Cerebellar nuclear complex (tissue), 1 donor: ENCODE measurements at places on chromosomes 7 and 10.

DNA sequence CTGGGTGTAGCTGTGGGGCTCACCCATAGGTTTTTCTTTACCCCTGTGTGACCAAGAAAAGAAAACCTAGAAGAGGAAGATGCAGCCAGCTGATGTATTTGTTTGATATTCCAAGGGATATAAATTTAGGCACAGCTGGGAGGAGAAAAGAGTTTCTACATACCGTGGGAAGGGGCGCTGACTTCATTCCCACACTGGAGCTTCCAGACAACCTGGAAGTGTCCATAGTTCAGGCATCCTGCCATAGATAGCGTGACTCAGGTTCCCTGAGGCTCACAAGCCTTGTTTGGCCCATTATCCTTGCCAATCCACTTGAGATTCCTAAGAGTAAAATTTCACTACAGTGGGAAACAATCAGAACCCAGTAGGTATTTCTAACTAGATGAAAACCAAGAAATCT, 371.7 kb upstream of the NRP1 start:
- DNase-seq, result no peak

DNA sequence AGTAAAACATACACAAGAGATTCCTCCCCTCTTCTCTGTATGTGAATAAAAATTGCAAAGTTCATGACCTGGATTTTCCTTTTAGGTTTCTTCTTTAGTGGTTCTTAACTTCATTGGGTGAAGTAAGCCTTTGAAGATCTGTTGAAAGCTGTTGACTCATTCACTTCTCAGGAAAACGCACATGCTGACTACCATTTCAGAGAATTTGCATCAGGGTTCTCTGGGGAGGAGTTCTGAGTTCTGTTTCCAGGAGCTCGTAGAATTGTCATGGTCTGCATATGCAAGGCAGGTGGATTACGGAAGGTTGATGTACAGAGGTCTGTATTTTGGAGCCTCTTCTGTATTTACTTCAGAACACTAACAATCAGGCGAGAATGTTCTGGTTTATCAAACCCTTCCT, 962 bp upstream of the SLC26A4 start:
- DNase-seq, result no peak

DNA sequence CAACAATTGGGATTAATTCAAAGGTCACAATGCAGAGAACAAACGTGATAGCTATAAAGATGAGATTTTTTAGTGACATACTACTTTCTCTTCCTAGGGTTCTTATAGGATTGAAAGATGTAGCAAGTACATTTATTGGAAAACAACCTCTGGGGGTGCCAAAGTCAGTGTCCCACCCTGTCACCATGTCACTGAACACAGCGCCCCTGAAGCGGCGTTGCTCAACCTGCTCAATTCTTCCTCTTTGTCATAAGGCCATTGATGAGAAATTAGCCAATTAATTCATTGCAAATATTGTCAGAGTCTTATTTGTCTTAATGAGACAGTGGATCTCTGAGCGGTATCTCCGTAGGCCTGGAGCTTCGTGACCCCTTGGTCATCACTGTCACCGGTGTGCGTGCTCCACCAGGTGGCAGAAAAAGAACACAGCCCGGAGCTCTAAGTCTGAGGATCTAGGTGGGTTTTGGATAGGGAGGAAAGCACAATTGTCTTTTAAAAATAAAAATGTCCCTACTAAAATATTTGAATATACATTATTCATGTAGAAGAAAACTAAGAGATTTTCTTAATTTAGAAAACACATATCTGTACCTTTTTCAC, 362.6 kb downstream of the PAXIP1 start:
- no peak for DNase-seq

- DNase-seq, result no peak
Measured at GRCh38 chr10:13834581-13835286, 248.0 kb downstream of the PRPF18 start.

- DNase-seq, result no peak
Measured at GRCh38 chr10:56095506-56096225, 265.4 kb downstream of the ZWINT start.

GRCh38 chr10:6579183-6579903, 733 bp downstream of the PRKCQ start:
- no peak for DNase-seq

GRCh38 chr10:70052462-70053217, at the start of gene MACROH2A2:
TSS of gene MACROH2A2 (plus strand) at chr10:70052846. CDS start at chr10:70075659, 22,813 bp downstream.
- DNase-seq, result peak; percentile 57

GRCh38 chr10:75435291-75435690, 3.9 kb downstream of the LRMDA start:
- DNase-seq, result no peak

GRCh38 chr10:110268971-110269370, 35.7 kb downstream of the SMNDC1 start:
- DNase-seq, result no peak

GRCh38 chr10:28054228-28054860, 55.5 kb upstream of the ODAD2 start:
- no peak for DNase-seq

DNA sequence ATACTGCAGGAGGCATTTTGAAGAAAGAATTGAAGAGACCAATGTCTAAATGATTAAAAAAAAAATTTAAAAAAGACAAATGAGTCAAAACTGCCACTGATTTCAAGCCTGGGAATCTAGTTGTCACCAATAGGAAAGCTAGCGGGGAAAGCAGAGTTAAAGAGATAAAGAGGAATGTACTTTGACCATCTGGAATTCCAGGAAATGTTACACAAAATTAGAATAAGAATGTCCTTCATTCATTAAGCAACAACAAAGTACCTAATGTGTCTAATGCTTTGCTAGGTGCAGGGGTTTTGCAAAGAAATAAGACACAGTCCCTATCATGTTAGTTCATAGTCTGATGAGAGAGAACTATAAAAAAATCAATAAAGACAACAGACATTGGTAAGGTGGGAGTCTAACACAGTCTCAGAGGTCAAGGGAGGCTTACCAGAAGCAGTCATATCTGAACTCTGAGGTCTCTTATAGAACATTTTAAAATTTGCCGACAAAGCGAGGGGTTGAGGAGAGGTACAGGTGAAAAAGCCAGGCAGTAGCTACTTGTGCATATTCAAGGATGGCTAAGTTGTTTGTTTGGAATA, 8.8 kb upstream of the TYSND1 start:
- no peak for DNase-seq

GRCh38 chr10:102485093-102485784, 17.3 kb downstream of the ACTR1A start:
- no peak for DNase-seq

DNA sequence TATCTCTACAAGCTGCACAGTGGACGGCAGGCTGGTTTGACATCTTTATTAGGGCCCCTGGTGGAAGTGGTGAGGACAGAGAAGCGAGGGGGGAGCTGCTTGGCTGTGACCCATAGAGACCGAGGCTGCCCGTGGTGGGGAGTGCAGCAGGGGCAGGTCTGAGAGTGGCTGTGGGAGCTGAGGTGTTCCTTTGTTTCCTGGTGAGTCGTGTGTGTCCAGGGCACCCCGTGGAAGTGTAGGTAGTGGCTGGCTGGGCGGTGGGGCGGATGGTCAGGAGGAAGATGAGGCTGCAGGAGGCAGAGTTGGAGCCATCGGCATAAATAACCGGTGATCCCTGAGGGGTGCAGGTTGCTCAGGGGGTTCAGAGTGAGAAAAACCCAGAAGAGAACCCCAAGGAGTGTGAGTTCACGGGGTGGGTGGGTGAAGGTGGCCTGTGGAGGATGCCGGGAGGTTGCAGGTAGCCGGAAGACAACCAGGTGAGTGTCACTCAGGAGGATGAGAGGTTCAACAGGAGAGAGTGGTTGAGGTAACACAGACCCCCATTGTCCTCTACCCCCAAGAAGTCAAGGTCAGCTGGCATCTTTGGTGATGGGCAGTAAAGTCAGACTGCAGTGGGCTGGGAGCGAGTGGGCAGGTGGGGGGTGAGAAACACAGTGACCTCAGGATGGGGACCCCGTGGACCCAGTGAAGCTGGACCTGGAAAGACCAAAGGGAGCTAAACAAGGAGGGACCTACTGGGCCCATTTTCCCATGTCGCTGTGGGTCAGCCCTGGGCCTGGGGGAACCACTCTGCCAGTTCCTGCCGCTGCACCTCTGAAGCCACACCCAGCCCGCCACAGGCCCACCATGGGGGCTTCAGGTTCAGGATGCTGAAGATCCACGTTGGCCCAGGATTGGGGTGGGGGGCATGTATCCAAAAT, 7.8 kb downstream of the ATP6V0E2 start:
- no peak for DNase-seq

DNA sequence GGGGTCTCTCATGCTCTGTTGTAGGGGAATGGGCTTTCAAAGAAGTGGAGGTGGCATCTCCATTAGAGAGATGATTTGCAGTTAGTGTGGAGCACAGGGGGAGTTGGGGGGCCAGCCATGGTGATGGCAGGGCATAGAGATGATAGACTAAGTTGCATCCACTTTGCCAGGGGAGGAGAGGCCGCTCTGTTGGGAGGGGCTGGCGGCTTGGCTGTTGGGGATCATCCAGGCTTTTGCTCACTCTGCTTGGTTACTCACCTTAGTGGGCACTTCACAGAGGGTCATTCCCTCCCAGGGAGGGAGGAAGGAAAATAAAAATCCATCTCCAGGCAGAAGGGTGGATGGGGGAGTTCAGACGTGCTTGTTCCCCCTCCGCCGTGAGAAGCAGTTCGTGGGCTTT, 31.4 kb upstream of the CDH23 start:
- DNase-seq, result no peak

DNA sequence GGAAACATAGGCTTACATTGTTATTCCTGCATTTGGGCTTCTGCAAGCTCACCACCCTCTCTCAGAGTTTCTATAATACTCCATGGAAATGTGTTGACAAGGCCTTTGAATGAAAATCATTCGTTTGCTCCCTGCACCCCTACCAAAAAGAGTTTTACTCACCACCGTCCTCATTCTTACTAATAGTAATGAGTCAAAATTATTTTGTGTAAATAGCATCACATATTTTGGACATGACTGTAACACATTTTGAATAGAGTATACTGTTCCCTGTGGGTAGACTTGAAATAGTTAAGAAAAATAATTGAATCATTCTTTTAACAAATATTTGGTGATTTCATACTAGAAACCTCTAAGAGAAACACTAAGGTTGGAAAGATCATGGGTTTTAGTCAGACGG, 84.6 kb downstream of the AKAP9 start:
- DNase-seq, result no peak

GRCh38 chr10:106825576-106826364, 338.7 kb downstream of the SORCS1 start:
- DNase-seq, result no peak

DNA sequence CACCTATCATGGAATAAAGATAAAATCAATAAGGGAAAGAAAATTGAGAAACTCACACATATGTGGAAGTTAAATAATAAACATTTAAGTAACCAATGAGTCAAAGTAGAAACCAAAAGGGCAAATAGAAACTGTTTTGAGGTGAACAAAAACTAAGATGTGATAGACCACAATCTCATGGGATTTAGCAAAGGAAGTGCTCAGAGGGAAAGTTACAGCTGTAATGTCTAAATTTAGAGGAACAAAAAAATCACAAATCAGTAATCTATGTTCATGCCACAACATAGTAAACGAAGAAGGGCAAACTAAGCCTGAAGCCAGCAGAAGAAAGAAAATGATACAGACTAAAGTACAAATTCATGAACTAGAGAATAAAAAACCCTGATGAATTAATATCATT, 16.3 kb downstream of the CYP3A4 start:
- DNase-seq, result no peak

DNA sequence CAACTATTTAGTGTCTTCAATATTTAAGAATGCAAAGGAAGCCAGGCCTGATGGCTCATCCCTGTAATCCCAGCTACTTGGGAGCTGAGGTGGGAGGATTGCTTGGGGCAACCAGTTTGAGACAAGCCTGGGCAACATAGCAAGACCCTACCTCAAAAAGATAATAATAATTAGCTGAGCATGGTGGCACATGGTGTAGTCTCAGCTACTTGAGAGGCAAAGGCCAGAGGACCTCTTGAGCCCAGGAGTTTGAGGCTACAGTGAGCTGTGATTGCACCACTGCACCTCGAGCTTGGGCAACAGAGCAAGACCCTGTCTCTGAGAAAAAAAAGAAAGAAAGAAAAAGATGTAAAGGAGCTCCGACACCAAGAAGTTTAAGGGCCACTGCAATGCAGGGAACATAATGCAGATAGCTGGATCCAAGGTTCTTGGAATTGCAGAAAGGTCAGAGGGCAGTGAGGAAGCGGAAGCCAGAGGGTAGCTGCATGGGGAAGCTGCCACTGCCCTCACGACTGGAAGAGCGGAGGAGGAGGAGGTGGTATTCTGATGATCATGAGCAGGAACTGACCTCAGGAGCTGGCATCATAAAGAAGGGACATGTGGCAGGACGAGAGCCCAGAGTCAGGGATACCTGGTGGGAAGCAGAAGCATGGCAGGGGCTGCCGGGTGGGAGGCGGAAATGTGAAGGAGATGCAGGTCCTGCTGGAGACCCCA, 60.2 kb upstream of the PODXL start:
- DNase-seq, result no peak

GRCh38 chr10:76041551-76041950, 610.1 kb downstream of the LRMDA start:
- DNase-seq, result no peak

GRCh38 chr10:124168991-124169802, 75.8 kb upstream of the CHST15 start:
- no peak for DNase-seq

- DNase-seq, result no peak
Measured at GRCh38 chr7:7769710-7770627, 51.6 kb upstream of the RPA3 start.

- no peak for DNase-seq
Measured at GRCh38 chr10:8437896-8438295, 383.4 kb downstream of the GATA3 start.

DNA sequence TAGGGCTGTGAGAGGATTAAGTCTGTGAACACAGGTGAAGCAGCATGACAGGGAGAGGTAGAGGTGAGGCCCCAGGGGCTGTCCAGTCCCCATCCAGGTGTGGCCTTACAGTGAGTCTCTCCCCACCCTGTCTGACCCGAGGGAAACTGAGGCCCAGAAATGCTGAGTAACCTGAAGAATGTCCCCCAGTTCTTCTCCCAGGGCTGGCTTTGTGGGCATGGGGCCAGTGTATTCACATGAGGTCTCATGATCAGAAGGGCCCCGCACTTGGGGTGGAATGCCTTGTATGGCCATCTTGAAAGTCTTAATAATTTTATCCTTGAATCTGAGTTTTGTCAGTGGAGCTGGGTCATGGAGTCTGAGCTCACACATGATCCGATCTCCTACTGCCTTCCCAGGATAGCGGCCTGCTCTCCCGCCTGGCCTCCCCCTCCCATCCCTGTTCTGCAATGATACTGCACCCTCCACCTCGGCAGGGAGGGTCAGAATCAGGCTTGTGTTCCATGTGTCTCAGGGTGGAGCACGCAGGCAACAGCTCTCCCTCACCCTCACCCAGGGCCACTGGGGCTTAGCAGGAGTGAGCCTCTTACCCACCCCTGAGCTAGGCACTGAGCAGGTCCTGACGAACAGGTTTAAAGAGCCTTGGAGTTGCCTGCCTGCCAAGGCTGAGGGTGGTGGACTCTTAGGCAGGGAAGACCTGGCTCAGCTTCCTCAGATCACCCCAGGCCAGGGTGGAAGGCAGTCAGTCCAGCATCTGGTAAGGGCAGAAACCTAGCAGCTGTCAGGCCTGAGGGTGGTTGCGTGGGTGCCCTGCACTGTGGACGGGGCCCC, 41.4 kb upstream of the NPFFR1 start:
- DNase-seq, result no peak

GRCh38 chr7:39650676-39651075, 27.3 kb downstream of the RALA start:
- no peak for DNase-seq
